ENCODE measurements at places on chromosomes 7 and 10. TPM values are rescaled to one million over a fixed set of nuclear protein-coding genes. Genes with fewer than 3 reads are reported as not detected.

PLXNA4 gene
- 1.7 TPM for total RNA-seq

GPC2 gene
- 1.1 TPM for total RNA-seq

H2BK1 gene
- total RNA-seq, result not detected

ADIRF gene
- 0.21 TPM for total RNA-seq
